ENCODE measurements at places on chromosomes 5 and 9.

DNA sequence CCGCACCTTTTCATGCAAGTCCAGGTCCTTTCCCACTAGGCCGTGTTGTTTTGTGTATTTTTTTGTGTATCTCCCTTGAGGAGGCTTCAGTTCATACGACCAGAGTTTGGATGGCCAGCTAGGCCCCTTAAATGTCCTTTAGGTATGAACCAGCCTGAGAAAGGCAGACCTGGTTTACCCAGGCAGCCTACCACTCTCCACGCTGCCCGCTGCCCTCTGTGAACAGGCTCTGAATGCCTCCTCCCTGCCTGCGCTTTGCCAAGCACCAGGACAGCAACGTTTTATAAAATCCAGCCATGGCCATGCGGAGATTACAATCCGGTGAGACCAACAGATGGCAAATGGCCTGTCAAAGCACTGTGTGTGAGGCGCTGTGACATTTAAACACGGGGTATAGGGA is 626 bp upstream of the CLTB start:
- DNase-seq = no peak

- peak; percentile 29 for DNase-seq
Measured at GRCh38 chr5:42745426-42745825, 11.2 kb upstream of the CCDC152 start.

DNA sequence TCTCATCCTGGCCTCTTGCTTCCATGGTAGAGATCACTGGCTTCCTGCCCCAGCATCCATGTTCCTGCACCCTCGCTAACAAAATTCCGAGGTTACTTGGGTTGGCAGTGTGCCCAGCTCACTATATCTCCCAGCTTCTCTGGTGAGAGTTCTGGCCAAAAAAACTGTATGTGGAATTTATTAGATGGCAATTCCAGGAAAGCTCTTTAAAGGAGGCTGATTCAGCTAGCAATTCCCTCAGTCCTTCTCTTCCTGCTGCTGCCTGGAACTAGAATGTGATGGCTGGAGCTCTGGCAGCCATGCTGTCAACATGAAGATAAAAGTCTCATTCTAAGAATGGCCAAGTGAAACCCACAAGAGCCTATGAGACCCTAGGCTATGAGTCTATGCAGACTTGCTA is 88.8 kb downstream of the SECISBP2 start:
- DNase-seq = no peak

- peak; percentile 6 for DNase-seq
Measured at GRCh38 chr9:101495810-101496209, 37.8 kb upstream of the RNF20 start.

GRCh38 chr5:168109441-168109840 is 182.0 kb upstream of the WWC1 start:
- no peak for DNase-seq

- peak; percentile 51 for DNase-seq
Measured at GRCh38 chr5:168481330-168481788, 4.9 kb upstream of the RARS1 start.

- DNase-seq = no peak
Measured at GRCh38 chr5:14190194-14191164, 47.3 kb downstream of the TRIO start.

DNA sequence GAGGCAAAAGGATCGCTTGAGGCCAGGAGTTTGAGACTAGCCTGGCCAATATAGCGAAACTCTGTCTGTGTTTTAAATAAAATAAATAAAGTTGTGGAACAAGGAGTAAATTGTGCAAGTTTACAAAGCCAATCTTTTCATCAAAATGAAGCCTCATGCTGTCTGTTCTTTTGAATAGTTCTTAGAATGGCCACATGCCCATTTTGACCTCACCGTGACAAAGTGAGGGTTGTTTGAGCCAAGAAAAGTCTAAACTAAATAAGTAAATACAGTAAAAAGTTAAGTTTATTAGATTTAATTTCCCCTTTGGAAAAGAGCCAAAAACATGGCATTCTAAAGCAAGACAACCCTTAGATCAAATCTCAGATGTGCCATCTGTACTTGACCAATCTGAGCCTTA is 165.7 kb downstream of the NDUFS4 start:
- no peak for DNase-seq

DNA sequence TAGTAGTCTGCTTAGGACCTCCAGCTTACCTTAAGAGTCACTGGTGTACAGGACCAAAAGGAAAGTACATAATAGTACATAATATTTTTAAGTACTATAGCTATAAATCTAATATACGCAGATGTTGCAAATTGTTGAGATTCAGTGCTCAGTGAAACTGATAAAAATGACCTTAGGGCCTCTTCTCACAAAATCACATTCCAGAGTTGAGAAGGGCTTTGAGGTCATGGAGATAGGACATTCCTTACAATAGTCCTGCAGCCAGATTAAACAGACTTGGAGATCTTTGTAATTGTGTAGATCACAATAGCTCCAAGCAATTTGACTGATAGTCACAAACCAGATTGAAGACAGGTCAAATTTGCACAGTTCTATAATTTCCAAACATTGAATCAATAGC is 37.7 kb upstream of the PCSK1 start:
- DNase-seq = no peak

- DNase-seq = no peak
Measured at GRCh38 chr9:34976441-34976840, 13.1 kb upstream of the DNAJB5 start.

DNA sequence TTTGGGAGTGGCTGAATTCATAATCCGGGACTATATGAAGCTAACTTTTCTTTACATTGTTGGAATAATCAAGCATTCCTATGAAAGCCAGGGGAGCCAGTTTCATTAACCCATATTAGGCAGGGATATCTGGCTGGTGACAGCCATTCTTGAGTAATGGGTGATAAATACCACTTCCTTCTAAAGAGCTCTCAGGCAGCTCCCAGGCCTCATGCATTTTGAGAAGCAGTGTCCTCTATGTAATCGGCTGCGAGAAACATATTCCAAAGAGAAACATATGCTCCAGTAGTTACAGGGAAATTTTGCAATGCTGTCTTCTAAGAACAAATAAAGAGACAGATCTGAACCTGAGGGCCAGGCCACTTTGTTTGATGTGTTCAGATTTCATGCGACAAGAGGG is 83.1 kb downstream of the MSX2 start:
- DNase-seq = no peak

DNA sequence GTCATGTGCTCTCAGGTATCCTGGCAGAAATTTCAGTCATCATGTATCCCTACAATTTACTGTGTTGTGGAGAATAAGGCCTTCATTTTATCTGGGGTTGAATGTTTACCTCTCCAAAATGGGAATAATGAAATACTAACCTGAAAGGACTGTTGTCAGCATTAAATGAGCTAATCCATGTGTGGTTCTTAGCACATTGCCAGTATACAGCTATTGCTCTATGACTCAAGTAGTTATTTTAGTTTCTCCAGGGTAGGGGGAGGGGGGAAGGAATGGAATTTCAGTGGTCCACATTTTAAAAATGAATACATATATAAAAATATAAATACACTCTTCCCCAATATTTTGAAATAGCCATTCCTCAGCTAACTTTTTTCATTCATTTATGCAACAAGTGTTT is 3.5 kb downstream of the PAM start:
- no peak for DNase-seq

DNA sequence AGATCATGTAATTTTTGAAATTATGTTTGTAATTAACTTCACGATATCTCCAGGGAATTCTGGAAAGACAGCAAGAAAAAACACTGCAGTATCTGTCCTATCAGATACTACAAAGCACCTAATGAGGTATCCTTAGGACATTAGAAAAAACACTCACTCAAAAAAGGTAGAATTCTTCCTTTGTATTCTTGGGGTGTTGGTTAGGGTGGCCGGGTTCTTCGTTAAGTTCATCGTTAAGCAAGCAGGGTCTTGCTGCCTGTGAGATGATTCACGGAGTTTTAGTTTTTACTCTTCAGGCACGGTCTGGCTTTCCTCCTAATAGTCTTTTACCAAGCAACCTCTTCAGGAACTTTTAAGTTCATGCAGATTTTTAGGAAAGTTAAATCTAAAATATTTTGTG is 91.4 kb upstream of the IRX4 start:
- DNase-seq = no peak

DNA sequence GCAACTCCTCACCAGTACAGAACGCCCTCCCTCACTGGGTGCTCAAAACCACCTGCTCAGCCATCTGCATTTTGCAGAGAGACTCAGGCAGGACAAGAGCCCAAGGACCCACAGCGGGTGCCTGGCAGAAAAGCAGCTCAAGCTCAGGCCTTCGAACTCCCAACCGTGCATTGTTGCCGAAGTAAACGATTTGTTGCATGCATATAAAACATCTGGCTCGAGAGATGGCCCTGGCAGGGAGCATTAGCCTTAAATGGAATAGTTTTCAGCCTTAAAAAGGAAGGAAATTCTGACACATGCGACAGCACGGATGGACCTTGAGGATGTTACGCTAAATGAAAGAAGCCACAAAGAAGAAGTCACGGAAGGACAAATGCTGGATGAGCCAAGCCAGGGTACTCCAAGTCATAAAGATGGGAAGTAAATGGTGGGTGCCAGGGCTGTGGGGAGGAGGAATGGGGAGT is 160.4 kb upstream of the PHYKPL start:
- no peak for DNase-seq

- no peak for DNase-seq
Measured at GRCh38 chr9:89171693-89172092, 6.9 kb downstream of the SHC3 start.

DNA sequence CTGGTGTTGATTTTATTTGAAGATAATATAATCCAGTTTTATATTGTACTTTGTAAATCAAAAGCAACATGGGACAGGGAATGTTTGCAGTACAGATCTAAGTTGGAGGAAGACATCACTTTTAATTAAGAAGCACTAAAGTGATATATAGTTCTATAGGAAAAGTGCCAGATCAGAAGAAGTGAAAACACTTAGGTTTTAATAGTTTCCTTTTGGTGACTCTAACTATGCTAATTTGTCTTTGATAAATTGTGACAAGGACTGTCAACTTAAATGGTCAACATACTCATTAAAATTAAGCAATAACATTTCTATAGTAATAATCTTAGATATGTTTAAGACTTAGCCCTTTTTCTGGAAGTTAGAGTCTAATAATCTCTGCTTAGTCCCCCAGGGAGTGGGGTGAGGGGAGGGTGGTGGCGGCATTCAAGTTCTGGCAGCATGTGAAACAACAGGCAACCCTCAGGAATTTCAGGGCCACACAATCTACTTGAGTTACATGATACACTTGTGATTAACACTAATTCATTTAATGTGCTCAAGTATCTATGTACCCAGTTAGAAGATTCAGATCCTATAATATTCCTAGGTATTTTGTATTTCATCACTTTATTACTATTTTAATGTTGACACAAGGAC is 1026.5 kb downstream of the NR2F1-AS1 start:
- no peak for DNase-seq

DNA sequence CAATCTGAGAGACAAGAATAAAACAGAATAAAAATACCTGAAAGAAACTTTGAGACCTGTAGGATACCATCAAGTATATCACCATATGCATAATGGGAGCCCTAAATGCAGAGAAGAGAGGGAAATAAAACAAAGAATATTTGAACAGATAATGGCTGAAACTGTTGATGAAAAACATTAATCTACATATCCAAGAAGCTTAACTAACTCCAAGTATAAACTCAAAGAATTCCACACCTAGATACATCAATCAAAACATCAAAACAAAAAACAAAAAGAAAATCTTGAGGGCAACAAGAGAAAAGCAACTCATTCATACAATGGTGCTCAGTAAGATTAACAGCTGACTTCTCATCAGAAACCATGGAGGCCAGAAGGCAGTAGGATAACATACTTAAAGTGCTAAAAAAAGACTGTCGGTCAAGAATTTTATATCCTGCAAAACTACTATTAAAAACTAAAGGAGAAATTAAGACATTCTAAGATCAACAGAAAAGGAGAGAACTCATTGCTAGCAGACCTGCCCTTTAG is 101.6 kb downstream of the FOXD1 start:
- no peak for DNase-seq

- DNase-seq = no peak
Measured at GRCh38 chr5:8005416-8005815, 136.5 kb downstream of the MTRR start.

DNA sequence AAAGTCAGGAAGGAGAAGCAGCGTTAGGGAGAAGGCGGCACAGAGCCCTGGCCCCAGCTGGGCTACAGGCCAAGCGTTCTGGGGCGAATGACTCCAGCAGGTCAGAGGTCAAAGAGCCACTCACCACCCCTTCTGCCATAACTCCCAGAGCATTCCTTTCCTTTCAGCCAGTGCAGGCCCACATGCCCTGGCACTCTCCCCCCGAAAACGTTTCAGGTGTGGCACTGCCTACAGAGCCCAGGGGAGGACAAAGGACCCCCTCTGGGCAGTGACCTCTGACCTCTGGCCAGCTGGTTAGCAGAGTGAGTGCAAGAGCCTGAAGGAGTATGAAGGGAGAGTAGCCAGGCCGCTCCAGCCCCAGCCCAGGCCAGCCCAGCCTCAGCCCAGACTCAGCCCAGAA is 4.9 kb downstream of the ABCA2 start:
- no peak for DNase-seq

- no peak for DNase-seq
Measured at GRCh38 chr5:160348080-160348479, 22.3 kb downstream of the C1QTNF2 start.

DNA sequence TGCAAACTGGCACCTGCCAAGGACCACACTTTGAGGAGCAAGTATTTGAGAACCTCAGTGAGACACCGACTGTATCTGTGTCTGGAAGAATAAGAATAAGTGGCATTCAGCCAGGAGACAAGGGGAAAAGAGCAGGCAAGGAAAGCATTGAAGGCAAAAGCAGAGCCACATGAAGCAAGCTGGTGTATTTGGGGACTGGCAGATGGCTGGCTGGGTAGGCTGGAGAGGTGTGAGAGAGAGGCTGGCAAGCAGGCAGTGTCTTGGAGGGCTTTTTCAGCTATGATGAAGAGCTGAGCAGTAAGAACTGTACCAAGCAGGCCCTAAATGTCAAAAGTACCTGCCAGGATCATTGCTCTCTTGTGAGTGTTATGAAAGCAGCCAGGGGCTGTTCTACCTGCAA is 14.1 kb upstream of the C5orf58 start:
- DNase-seq = no peak

DNA sequence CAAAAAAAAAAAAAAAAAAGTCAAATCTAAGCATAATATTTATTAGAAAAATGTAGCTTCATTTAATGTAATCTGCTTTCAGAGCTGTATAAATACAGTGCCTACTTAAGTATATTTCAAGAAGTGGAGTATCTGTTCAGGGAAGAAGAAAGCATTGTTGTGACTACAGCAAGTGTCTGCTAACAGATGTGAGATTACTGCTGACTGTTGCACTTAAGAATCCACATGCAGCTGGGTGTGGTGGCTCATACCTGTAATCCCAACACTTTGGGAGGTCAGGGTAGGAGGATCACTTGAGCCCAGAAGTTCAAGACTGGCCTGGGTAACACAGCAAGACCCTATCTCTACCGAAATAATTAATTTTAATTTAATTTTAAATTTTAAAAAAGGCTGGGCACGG is 19.0 kb downstream of the KDM3B start:
- DNase-seq = no peak
